ENCODE measurements at places on chromosomes 5 and 9.

DNA sequence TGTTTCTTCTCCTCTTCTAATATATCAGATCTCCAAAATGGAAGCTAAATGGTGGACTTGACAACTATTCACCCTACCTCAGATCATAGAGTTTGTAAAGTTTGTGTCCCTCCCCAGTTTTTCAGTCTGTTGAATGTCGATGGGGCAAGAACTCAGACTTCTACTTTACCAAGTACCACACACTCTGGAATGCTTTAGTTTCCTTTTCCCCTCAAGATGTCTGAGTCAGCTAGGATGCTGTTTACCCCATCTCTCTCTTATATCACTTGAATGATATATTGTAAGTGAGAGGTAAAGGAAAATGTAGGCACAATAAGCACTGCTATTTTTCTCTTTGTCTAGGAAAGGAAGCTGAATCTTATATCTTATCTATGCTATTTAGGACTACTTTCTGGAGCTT is 25.9 kb upstream of the TAL2 start:
- no peak for DNase-seq

- no peak for DNase-seq
Measured at GRCh38 chr5:6909901-6910300, 196.7 kb downstream of the TENT4A start.

- DNase-seq = no peak
Measured at GRCh38 chr5:17087035-17087434, 130.4 kb upstream of the BASP1 start.

DNA sequence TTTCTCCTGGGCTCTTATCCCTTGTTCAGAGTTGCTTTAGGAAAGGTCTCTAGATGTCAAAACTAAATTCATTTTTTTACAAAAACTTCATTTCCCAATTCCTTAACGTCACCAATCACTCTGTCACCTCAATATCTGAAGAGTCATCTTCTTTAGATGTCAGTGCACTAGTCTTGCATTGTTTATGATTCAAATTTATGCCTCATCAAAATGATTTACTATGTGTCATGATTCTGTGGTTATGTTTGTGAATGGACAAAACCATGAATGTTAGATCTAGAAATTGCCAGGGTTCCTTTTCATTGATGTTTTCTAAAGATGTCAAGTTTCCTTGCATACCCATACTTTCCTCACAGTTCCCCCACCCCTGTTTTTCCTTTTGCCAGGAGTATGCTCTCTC is 21.5 kb downstream of the CWC27 start:
- no peak for DNase-seq

DNA sequence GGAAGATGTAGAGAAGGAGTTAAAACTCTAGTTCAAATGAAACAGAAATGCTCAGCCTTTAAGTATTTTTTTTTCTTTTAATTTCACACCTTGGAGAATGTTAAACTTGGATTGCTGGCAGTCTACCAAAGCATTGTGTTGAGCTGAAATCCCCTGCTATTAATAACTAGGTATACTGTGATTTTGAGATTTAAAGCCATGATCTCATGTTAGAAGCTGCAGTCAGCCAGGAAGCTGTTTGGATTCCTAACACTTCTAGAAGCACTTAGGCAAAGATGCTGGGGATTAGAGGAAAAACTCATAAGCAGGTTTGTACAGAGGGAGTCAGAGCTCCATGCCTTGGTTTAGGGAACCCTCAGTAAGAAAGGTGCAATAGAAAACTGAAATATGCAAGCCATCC is 141.4 kb downstream of the KIF4B start:
- DNase-seq = no peak

DNA sequence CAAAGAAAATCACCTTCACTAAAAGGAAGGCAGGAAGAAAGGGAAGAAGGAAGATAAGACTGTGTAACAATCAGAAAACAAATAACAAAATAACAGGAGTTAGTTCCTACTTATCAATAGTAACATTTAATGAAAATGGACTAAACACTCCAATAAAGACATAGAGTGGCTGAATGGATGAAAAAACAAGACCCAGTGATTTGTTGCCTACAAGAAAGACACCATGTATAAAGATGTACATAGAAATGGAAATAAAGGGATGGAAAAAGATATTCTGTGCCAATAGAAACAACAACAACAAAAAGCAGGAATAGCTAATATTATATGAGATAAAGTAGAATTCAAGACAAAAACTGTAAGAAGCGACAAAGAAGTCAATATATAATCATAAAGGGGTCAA is 116.8 kb downstream of the LURAP1L start:
- DNase-seq = no peak

- DNase-seq = no peak
Measured at GRCh38 chr5:131654309-131654708, 19.3 kb upstream of the RAPGEF6 start.

DNA sequence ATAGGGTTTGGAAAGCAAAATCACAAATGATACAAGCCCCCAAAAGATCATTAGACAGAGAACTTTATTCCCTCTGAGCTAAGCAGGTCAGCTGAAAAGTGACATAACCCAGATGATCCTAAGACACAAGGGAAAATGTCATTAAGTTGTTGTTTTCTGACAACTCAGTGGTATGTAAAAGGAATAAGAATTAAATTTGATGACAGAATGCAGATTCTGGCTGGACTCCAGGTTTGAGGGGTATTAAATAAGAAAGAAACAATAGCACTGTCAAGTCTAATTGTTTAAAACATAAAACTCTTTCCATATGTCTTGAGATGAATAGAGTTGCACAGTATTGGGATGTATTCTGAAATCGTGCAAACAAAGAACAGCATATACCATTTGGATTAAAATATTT is 429.9 kb downstream of the CAAP1 start:
- DNase-seq = no peak

DNA sequence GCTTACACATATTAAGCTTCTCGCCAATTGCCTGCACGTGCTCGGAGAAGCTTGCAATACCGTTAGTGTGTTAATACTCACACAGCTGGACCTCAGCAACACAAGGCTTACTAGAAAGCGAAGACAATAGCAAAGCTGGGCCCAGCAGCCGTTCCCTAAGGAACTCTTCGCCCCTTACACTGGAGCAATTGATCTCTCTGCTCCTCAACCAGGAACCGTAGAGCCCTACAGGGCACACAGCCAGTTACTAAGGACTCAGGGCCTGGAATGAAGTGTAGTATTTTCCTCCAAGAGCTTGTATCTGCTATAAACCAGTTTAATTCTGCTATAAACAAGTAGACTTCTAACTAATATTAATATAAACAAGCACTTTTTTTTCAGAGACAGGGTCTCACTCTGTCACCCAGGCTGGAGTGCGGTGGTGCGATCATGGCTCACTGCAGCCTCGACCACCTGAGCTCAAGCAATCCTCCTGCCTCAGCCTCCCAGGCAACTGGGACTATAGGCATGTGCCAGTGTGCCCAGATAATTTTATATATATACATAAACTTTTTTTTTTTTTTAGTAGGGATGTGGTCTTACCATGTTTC is 67.0 kb upstream of the SIMC1 start:
- no peak for DNase-seq

DNA sequence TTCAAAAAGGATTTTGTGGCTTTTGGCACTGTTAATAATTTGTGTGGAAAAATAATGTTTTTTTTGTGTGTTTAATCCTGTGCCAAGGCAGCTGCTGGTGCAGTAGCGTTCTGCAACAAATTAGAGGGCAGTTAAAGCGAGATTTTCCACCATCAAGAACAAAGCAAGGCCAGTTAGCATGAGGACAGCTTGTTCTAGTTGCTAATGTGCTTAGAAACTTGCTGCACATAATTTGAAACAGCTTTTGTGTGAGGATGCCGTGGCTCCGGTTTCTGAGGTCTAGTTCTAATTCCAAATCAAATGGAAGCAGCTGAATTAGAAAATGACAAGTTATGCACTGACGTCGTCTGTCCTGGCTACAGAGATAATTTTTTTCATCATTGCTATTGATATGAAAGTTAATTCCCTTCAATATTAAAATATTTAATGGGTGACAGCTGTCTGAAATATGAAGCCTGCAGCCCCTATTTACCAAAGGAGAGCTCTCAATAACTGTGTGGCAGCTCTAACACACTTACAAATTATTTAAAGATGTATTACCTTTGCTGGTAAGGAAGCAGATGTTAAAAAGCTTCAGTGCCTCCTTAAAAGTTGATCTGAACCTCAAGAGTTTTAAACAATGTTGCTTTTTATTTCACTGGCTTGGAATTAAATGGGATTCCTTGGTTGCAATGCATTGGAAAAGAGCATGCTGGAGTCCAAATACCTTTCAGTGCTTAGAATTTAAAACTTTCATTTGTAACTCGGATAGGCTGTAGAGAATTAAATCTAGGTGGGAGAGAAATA is 128.6 kb downstream of the SPATA31D1 start:
- DNase-seq = no peak

DNA sequence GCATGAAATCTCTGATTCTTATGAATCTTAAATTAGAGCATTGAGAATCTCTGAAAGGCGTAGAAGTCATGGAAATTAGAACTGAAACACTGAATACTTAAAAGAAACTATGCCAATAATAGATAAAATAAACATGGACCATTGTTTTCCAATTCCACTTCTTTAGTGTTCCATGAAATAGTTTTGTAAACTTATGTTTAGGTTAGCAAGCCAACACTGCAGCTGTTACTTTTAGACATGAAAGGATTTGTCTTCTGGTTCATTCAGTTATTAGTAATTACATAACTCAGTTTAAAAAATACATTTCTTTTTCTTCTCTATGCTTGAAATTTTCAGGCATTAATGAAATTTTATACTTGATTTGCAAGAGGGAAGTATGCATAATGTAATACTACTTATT is 733.4 kb upstream of the NUDT12 start:
- no peak for DNase-seq

DNA sequence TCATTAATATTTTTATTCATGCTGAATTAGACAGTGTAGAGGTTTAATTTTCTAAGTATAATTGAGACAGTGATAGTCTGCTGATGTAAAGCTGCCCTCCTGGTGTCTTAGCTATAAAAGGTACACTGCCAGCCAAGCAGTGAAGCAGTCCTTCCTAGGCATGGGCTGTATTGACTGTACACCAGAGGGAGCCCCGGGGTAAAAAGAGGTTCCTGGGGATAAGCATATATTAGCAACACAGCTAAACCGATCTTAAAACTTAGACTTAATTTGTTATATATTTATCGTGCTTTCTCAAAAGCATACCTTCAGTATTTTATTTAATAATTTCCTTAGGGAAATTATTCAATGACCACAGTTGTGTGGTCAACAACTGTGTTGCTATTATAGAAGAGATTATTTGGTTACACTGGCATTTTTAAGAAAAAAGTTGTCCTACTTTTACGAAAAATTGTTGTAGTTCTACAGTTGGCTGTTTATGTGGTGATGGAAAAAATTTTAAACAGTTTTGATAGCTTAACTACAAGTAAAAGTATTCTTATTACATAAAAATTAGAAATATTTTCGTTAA is 68.8 kb downstream of the ELL2 start:
- DNase-seq = no peak

GRCh38 chr9:16809912-16810610 is 60.4 kb downstream of the BNC2 start:
- DNase-seq = no peak

DNA sequence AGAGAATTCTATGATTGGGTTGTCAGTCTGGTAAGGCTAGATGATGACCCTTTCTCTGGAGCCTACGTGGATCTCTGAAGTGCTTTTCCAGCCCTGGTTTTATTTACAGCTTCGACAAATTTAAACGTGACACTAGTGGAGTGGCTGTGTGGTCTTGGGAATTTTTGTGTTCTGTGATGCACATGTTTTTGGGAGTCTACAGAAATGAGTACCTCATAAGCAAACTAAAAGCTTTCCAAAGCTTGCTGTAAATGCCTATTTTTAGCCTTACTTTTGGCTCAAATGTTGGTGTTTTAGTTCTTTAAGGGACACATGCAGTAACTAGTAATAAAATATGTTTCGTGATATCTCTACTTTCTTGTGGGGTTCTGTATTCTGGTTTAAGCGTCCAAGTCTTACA is 3.3 kb downstream of the LARP1 start:
- DNase-seq = no peak

- DNase-seq = no peak
Measured at GRCh38 chr5:127133071-127133470, 59.8 kb upstream of the C5orf63 start.

DNA sequence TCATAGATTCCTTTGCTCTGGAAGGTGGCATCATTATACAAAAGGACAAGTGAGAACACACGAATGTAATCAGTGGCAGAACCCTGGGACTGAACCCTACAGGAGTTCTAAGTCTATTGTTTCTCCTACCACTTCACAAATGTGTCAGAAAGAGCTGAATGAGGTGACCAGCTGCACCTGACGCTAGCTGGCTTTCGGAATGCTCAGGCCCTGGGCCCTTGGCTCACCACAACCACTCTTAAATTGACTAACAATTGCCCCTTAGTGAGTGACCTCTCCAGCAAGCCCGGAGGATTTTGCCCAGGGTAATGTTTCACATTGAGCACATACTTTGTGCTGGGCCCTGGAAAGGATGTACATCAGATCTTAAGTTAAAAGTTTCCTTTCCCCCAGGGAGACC is 41.2 kb upstream of the ABCA1 start:
- no peak for DNase-seq

DNA sequence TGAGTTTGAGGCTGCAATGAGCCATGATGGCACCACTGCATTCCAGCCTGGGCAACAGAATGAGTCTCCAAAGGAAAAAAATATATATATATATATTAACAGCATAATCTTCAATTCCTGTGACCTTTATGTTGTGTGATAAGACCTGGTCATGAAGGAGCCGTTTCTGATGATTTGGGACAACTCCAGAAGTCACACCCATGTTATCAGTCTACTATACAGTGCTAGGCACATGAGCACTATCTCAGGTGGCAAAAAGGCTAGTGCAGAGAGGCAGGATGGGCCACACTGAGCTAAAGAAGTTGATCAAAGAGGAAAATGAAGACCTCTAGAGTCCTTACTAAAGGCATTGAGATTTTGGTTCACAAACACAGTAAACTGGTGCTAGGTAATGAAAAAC is 205.0 kb upstream of the RAD23B start:
- DNase-seq = no peak

DNA sequence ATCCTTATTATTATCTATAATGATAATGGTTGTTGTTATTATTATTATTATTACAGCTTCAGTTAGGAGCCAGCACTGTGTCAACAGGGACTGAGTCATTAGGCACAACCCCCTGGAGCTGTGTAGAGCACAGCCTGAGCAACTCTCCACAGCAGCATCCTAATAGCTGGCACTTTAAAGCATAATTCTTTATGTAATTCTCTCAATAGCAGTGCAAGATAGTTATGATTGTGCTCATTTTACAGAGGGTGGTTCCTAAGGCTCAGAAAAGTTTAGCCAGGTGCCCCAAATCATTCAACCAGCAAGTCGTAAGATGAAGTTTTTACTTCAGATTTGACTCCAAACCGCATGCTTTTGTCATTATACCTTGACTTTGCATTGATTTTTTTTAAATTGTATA is 390.3 kb downstream of the ANXA1 start:
- DNase-seq = no peak

GRCh38 chr9:16611983-16612382 is 258.5 kb downstream of the BNC2 start:
- DNase-seq = no peak

- DNase-seq = no peak
Measured at GRCh38 chr5:132754947-132755346, 7.7 kb downstream of the CCNI2 start.

All from activated CD4-positive, alpha-beta T cell treated with anti-CD3 and anti-CD28 coated beads for 1 hour (primary cell).